HCT116 (cell line): ENCODE measurements at places on chromosomes 11 and 22.
A peak's percentile ranks its signal among the peaks of the same experiment; 100 is the strongest.

DNA sequence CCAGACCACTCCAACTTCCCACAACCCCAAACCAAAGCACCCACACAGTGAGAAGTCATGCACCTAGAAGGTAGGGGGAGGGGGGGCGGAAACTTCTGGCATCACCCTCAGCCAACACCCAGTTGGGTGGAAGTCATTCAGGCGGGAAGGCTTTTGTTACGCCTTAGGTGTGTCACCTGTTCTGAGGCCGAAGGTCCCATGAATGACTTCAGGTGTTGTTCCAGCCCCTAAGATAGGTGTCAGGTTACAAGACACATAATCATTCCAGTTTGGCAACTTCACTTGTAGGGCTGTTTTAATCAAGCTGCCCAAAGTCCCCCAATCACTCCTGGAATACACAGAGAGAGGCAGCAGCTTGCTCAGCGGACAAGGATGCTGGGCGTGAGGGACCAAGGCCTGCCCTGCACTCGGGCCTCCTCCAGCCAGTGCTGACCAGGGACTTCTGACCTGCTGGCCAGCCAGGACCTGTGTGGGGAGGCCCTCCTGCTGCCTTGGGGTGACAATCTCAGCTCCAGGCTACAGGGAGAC lies at the start of gene TMPRSS4:
Gene TMPRSS4, plus strand, starts transcription at position 325 of the 528 bp plus-strand sequence. CDS start 225 bp downstream, outside the sequence.
- peak; percentile 61 for DNase-seq

DNA sequence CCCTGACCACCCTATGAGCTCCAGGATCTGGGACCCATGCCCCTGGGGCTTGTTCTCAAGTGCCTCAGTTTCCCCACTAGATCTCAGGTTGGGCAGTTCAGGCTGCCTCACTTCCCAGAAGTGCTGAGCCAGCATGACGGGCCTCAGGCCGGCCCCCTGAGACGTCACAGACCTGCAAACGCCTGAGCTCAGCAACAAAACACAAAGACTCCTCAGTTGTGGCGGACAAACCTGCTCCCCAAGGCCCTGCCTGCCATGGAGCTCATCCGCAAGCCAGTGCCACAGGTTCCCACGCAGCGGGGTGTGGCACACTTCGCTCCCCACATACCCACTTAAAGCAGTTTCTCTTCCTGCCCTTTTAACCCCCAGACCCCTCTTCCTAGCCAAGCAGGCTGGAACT lies 45.2 kb downstream of the NECTIN1 start:
- no peak for DNase-seq

DNA sequence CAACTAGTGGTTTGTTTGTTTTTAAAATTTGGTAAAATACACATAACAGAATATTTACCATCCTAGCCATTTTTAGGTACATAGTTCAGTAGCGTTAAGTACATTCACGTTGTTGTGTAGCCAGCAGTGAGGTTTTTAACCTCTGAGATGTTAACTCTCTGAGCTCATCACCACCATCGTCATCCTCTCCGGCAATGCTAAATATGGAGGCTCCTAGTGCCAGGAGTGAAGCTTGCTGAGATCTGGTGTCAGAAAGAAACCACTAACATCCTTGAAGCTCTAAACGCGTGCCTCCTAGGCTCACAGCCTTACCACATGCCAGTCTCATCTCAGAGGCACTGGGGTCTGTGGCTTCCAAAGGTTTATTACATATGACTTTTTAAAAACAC lies 330.2 kb upstream of the B3GAT1 start:
- no peak for DNase-seq

GRCh38 chr22:27348634-27349033 lies 452.9 kb downstream of the MN1 start:
- no peak for DNase-seq

GRCh38 chr11:26992031-26992541 lies 1.8 kb upstream of the FIBIN start:
- DNase-seq: no peak

- no peak for DNase-seq
These were observed 4.5 kb downstream of the TRIM29 start for GRCh38 chr11:120133216-120134105.

DNA sequence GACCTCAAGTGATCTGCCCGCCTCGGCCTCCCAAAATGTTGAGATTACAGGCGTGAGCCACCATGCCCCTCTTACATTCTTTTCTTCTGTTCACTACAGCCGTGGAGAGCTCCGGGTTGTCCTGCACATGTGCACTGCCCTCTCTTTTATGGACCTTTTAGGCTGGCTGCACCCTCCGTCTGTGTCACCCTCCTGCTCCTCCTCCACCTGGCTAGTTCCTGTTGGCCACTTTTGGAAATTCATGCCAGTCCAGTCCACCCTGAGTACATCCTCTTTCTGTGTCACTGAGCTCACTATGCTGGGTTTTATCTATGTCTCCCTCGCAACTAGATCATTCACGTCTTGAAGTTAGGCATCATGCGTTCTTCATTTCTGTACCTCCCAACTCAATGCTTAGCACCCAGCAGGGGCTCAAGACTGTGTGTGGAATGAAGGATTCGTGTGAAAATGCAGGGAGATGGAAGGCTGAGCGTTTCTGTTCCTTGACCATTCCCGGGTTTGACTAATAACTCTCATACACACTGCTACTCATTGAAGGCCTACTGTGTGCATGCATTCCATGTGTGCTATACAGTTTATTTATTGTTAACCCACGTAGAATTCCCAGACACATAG lies 60.6 kb downstream of the PTPRJ start:
- no peak for DNase-seq

DNA sequence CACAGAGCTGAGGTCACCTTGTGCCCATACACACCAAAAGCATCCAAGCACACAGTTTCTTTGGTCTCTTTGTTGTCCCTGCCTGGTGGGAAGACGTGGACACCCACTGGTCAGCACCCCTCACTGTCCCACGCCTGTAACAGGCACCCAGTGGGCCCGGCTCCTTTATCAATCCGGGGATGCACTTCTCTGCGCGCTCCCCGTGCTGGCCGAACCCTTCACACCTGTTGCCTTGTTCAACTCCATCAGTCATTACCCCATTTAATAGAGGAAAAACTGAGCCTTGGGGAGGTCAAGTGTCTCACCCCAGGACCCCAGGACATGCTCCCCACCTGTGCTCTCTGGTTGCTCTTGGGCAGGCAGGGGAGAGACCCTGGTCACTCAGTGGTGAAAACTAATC lies 49.7 kb upstream of the FGF3 start:
- DNase-seq: no peak

- no peak for DNase-seq
These were observed 364.0 kb upstream of the FAT3 start for GRCh38 chr11:91860661-91861060.

GRCh38 chr11:126560221-126560620 lies 204.7 kb downstream of the ST3GAL4 start:
- no peak for DNase-seq

- DNase-seq: no peak
These were observed 104.6 kb downstream of the MPPED1 start for GRCh38 chr22:43516386-43516785.

- DNase-seq: no peak
These were observed 113.6 kb downstream of the MICAL3 start for GRCh38 chr22:17910561-17911311.

DNA sequence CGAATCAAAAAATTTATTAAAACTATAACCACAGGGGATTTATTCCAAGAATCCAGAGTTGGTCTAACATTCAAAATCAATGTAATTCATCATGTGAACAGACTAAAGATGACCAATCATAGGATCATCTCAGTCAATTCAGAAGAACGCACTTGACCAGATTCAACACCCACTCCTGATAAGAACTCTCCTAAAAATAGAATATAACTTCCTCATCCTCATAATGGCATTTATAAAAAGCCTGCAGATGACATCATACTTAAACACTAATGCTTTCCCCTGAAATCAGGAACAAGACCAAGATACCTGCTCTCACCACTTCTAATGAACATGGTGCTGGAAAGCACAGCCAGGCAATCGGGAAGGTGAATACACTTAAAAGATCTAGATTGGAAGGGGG lies 10.5 kb upstream of the MUC2 start:
- DNase-seq: no peak

GRCh38 chr11:113603277-113604059 lies 102.6 kb downstream of the TMPRSS5 start:
- DNase-seq: no peak

GRCh38 chr11:69178819-69179482 lies 23.2 kb downstream of the SMIM38 start:
- no peak for DNase-seq

DNA sequence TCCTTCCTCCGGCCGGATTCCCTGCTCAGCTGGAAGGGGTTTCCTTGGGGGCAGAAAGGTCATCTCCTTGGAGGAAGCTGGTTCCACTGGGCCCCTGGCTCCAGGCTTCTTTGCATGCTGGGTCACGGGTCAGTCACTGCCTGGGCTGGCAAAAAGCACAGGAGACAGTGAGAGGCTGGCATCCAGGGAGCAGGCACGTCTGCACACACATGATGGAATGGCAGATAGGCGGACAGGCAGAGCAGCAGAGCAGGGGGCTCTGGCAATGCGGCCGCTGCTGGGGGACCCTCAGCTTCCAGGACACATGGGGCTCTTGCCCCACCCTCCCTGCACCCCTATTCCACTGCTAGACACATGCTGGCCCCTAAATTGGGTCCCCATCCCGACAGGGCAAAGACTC lies 40.4 kb downstream of the C11orf58 start:
- DNase-seq: no peak

DNA sequence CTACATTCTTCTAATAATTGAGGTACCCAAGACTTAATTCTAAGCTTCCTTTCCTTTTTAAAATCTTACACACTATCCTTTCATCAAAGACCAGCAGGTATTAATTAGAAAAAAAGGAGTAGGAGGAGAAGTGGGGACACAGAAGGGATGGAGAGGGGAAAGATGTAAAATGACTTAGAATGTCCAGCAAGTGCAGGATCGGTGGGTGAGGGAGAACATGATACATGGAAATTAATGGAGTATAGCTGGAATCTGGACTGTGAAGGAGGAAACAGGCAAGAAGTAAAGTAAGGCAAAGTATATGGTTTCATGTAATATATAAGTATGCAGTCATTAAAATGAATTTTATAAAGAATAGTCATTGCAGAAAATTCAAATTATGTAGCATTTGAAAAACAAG lies 63.7 kb upstream of the SC5D start:
- no peak for DNase-seq

GRCh38 chr22:25928038-25928437 lies 186.1 kb downstream of the MYO18B start:
- no peak for DNase-seq

GRCh38 chr11:57778318-57779037 lies 16.9 kb downstream of the CTNND1 start:
- peak; percentile 89 for DNase-seq

- no peak for DNase-seq
These were observed 673.0 kb downstream of the OPCML start for GRCh38 chr11:132859306-132859705.

DNA sequence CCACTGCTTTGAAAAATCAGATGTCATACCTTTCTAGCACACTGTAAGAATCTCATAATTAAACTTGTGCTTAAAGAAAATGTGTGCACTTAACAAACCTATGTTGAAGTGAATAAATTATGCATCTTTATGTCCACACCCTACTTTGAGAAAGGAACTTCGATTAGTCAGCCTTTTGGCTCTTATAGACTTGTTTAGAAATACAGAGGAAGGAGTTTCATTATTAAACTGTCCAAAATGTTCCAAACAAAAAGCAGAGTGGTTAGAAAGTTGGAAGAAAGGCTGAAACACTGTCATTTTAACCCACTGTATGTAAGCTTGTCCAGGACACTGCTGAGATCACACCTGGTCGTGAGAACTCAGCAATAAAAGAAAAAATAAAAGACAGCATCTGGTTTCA lies 863.2 kb upstream of the CHORDC1 start:
- no peak for DNase-seq

GRCh38 chr11:17571431-17572358 lies 24.6 kb downstream of the OTOG start:
- DNase-seq: no peak

- DNase-seq: no peak
These were observed 34.1 kb upstream of the CRTAM start for GRCh38 chr11:122804161-122804560.

- no peak for DNase-seq
These were observed 23.4 kb downstream of the CELSR1 start for GRCh38 chr22:46513908-46514550.

DNA sequence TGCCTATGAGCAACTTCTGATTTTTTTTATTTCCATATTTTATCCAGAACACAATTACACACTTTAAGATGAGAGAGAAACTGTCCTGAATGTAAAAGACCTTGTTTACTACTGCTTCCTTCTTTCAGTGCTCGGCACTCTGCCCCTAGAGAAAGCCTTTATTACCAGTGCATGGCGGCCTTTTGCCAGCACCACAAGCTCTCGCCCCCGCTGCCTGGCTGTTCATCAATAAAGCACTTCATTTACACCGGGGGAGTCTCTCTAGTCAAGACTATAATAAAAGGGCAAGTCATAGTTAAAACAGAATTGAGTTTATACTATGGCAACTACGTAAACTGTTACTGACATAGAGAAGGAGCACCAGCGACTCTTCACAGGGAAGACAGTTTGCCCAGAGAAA lies 259.5 kb downstream of the CADM1 start:
- no peak for DNase-seq

DNA sequence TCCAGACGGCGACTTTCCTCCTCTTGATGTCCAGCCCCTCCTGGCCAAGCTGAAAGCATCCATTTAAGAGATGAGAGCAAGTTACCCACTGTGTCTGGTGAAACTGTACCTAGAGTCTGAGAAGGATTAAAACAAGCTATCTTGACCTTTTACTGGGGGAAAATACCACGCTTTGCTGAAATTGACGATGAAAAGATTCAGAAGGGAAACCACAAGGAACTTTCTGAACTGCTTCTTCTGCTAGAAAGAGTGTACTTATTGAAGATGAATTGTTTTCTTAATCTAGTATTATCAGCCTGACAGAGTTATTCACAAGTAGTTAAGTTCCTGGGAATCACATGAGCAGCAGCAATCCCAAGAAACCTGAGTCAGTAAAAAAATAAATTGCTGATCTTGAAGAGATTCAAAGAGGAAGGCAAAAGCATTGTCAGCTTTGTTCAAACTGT lies 13.1 kb upstream of the MS4A6A start:
- DNase-seq: no peak

DNA sequence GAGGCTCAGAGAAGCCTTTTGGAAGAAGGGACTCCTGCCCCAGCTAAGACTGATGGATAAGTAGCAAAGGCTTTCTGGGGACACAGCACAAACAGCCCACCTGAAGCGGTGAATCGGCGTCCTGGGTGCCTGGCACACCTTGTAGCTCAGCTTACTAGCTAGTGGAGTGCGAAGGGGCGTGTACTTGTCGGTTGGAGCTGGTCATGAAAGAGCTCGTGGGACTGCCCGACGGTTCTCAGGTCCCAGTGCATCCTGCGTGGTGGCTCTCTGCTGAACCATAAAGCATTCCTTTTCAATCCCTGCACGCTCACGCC lies 690 bp upstream of the UVRAG start:
- no peak for DNase-seq

DNA sequence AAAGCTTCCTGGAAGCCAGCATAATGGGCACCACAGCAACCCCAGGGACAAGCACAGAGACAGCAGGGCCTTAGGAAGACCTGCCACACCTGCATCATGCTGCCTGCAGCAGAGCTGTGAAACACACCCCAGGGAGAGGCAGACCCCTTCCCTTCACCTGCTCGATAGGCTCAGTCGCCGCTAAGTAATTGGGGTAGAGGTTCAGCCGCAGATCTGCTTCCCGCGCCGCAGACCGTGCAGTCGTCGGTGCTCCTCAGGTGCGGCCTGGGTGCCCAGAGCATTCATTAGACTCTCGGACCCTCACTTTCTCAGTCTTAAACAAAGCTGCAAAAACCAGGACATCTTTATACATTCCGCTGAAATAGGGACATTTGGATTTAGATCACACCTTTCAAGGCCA lies 2.9 kb downstream of the DUSP18 start:
- no peak for DNase-seq
